ENCODE measurements at places on chromosomes 7 and 10. TPM values are rescaled to one million over a fixed set of nuclear protein-coding genes. Genes with fewer than 3 reads are reported as not detected.

Gene C10orf62
- total RNA-seq: not detected

DNA sequence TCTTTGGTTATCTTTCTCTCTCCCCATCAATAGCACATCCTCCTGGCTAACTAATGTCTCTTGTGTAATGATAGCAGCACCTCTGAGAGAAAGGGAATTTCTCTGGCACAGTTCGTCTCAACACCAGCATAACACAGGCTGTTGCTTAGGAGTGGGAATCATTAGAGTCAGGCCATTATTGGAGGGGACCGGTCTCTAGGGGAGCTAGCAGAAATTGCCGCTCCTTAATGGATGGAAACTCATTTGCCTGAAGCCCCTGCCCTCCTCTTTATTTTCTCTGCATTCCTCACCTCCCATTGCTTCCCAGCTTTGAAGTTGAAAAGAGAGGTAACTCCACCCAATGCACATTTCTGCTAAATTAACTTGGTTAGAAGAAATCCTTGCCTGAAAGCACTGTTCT, 11.9 kb downstream of the LRRC4 start:
- DNase-seq: no peak

GRCh38 chr7:52009181-52009580, 692.6 kb upstream of the COBL start:
- no peak for DNase-seq

Gene PROSER2
- total RNA-seq: 15.0 TPM

Gene PRRT4
- total RNA-seq: 0.14 TPM

GRCh38 chr10:788796-789748, 99.6 kb upstream of the DIP2C start:
- peak; percentile 97 for DNase-seq

DNA sequence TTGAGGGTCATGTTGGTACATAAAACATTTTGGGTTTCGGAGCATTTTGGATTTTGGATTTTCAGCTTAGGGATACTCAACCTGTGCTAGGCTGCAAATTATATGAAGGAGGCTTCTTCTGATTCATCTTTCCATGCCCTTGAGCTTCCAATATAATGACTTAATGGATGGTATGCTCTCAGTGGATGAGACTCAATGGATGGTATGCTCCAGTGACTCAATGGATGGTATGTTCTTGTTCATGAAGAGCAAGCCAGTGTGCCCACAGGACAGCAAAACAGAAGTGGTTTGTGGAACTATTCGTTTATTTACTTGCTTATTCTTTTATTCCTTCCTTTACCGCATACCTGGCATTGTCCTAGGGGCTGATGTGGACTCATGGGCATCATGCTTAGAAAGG, 969.6 kb downstream of the LRMDA start:
- no peak for DNase-seq

Gene ACTL6B
- 0.90 TPM for total RNA-seq

DNA sequence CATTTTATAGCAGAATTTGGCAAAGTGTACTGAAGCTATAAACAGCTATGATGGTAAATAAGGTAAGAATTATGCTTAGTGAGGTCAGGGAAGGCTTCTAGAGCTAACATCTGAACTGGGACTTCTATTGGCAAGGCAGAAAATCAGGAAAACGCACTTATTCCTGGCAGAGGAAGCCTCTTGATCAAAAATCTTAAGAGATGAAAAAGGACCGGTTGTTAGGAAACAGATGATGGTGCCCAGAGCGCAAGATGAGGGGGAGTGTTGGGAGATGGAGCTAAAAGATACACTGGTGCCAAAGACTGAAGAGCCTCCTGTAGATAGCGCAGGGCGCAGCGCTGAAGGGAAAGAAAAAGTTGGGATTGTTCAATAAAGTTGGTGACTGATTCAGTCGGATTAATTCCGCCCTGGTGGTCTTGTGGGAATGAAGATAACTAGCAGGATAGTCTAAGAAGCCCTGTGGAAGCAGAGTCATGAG, 550 bp upstream of the CALU start:
- no peak for DNase-seq

- no peak for DNase-seq
Observed at GRCh38 chr10:66783316-66783715, 142.5 kb upstream of the LRRTM3 start.

Gene DLX6
- total RNA-seq: not detected

GRCh38 chr10:71553432-71553831, 156.7 kb downstream of the CDH23 start:
- DNase-seq: peak; percentile 78

Gene MMD2
- total RNA-seq: not detected

Gene PRSS37
- total RNA-seq: not detected

DNA sequence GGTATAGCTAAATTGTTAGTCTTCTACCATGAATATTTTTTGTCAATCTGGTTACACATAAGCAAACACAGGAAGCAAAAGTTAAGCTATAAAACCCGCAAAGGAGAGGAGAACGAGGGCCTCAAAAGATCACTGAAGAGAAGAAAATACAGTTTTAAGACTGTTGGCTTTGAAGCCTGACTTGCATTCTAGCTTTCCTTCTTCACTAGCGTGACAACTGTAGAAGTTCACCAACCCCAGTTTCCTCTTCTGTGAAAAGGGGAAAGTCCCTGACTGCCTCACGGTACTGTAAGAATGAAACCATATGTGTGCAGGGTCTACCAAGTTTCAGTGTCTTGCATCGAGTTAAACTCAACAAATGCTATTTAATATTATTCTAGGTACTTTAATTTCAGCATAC, 7.5 kb upstream of the LRRN3 start:
- no peak for DNase-seq

DNA sequence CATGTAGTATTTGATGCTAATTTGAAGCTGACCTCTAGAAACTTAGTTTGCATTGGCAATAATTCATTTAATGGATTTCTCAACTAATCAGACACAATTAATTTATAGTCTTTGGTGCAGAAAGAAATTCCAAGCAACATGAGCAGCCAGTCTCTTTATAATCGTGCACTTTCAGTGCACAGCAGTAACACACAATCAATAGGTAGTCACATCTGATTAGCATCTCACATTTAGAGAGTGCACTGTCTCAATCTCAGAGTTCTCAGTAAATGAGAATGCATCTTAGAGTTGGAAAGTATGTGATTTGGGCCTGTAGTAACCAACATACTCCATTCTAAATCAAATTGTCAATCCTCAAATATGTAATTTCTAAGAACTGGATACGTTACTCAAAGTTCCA, 377.6 kb downstream of the POM121L12 start:
- no peak for DNase-seq

DNA sequence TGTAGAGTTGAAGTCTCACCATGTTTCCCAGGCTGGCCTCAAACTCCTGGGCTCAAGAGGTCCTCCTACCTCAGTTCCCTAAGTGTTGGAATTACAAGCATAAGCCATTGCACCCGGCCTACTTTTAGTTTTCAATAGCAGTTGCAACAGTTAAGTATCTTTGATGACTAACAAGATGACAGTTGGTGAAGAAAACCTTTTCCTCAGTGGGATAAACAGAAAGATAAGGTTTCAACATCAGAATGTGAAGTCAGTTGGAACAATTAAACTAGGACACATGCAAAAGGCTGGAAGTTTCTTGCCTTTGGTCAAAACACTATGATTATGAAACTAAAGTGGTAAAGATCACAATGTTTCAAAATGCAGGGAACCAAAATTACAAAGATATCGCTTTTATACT, 169.2 kb downstream of the ZNF438 start:
- no peak for DNase-seq

Gene MDFIC
- total RNA-seq: 14.4 TPM

GRCh38 chr7:28890137-28890536, 68.0 kb downstream of the TRIL start:
- peak; percentile 27 for DNase-seq

- peak; percentile 28 for DNase-seq
Observed at GRCh38 chr10:10677479-10677878, 340.2 kb upstream of the CELF2 start.

DNA sequence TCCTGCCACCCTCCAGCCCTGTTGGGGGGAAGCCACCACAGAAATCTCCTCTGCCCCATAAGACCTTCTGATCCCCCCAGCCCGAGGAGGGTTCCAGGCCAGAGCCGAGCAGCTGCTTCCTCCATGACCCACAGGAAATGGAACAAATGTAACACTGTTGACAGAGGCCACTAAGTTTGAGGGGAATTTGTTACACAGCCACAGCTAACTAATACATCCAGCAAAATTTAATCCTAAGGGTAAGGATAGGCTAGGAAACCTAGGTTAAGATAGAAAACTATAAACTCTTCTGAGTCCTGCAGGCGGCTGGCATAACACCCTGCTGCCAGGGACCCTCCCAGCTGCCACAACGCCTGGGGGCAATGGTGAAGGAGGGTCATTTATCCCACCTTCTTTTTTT, 66.8 kb upstream of the PDGFA start:
- DNase-seq: no peak

DNA sequence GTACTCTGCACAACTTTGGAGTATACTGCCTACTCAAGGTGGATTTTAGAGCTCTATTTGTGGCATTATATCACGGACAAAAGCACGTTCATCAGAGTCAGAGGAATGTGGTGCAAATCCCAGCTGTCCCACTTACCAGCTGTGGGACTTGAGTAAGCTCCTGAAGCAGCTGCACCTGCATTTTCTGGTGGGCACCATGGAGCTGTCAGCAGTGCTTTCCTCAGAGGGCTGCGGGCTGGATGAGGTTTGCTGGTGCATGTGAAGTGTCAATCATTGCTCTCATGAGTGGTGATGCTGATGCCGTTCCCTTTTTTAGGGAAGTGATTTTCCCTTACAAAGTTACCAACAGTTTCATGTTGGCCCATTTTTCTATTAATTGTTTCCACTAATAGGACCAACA, 53.4 kb downstream of the EGFR start:
- no peak for DNase-seq

DNA sequence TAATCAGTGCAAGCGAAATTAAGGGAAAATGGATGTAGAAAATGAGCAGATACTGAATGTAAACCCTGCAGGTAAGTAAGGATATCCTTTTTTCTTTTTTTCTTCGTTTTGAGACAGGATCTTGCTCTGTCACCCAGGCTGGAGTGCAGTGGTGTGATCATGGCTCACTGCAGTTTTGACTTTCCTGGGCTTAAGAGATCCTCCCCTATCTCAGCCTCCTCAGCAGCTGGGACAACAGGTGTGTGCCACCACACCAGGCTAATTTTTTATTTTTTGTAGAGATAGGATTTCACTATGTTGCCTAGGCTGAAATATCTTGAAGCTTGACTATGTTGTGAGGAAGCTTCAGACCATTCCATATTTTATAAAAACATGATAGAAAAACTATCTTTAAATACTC, 4.3 kb downstream of the PDCD4 start:
- no peak for DNase-seq

GRCh38 chr7:143884241-143884968, 17.6 kb downstream of the TCAF1 start:
- peak; percentile 12 for DNase-seq

GRCh38 chr7:92226981-92227380, 18.7 kb downstream of the KRIT1 start:
- no peak for DNase-seq

DNA sequence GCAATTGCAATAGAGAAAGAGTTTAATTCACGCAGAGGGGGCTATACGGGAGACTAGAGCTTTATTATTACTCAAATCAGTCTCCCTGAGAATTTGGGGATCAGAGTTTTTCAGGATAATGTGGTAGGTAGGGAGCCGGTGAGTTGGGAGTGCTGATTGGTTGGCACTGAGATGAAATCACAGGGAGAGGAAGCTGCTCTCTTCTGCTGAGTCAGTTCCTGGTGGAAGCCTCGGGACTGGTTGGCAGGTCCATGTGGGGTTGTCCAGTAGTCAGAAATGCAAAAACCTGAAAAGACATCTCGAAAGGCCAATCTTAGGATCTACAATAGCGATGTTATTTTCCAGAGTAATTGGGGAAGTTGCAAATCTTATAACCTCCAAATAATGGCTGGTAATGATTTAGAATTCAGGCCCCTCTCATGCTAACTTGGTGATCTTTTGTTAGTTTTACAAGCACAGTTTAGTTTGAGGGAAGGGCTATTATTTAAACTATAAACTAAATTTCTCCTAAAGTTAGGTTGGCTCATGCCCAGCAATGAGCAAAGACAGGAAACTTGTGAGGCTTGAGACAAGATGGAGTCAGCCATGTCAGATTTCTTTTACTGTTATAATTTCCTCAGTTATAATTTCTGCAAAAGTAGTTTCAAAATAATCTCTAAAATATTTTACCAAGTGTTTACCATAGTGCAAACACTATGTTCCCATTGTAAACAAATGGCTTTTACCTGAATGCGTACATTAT, 39.4 kb upstream of the SLC25A13 start:
- no peak for DNase-seq

Gene SLC18A2
- 0.52 TPM for total RNA-seq

DNA sequence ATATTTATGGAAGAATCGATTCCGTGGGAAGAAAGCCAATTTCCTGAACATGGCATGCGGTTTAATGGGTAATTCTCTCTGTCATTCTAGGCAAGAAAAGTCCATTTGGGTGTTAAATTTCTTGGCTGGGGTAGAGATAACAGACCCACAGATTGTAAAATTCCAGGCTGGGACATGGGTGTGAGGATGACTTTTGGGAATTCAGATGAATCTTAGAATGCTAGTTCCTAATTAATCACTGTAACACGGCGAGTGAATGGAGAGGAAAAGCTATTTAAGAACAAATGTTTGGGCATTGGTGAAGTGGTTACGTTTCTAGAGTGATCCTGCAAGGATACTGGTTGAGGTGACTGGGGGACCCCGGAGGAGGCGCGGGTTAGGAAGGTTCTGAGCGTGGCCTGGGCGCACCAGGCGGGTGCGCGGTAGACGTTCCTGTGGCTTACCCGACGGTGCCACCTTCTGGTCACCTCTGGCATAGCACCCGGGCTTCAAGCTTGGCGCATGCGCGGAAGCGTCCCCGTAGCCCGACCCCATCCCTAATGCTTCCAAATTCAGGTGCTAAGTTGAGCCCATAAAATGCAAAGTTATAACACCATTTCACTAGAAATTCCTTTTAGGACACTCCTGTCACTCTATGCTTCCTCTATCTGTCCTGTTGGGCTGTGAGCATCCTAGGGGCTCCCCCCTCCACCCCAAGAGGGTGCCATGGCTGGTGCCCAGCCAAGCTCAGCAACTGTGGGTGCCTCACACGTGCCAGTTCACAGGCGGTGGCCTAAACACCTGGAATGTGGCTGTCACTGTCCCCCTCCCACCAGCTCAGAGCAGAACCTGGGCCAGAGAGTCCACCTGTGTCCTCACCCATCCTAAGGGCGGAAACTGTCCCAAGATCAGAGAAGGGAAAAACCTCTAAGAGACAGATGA, 104.4 kb downstream of the PTPRE start:
- peak; percentile 96 for DNase-seq

All from H7 (cell line).